ENCODE measurements at places on chromosomes 1 and 21. TPM values are rescaled to one million over a fixed set of nuclear protein-coding genes. Genes with fewer than 3 reads are reported as not detected.

DNA sequence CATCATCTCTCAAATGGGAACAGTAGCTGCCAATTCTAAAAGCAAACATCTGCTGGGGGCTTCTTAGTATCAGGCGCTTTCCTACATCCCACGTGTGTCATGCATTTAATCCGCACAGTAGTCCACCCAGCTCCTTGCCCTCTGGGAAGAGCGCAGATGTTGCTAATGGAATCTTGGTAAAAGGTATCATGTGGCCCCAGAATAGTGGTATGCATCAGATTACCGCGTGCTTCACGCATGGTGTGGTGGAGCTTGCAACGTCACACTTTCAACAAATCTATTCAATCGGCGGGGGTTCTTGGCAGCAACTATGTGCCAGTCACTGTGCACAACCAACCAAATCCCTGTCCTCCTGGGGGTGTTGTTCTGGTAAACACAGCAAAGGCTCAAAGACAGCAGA lies 141.0 kb downstream of the HIVEP3 start:
- no peaks in the 10 kb centered on the region for H3K27me3 ChIP-seq
- H3K4me1 ChIP-seq = no peaks in the 10 kb centered on the region
- no peak overlapping the region for H3K27ac ChIP-seq
- H3K36me3 ChIP-seq = no peaks in the 10 kb centered on the region
- DNase-seq = no peak

DNA sequence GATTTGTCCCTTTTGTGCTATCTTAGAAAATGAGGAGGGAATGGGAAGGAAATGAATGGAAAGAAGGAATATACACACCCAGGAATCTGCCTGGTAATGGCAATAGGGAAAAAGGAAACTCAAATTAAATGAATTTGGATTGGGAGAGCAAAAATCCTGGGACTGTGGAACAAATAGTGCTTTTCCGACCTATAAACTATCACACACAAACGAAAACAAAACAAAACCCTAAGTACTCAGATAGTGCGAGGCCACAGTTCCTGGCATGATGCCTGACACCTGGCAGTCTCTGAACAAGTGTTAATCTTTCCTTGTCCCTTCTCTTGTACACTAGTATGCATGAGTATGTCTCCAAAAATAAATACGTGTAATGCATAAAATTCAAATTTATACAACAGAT lies 319.8 kb upstream of the SPAG17 start:
- no peak for DNase-seq
- H3K4me3 ChIP-seq = no peak overlapping the region
- no peaks in the 10 kb centered on the region for H3K4me1 ChIP-seq

The CHI3L1 gene
- total RNA-seq = 6.2 TPM

DNA sequence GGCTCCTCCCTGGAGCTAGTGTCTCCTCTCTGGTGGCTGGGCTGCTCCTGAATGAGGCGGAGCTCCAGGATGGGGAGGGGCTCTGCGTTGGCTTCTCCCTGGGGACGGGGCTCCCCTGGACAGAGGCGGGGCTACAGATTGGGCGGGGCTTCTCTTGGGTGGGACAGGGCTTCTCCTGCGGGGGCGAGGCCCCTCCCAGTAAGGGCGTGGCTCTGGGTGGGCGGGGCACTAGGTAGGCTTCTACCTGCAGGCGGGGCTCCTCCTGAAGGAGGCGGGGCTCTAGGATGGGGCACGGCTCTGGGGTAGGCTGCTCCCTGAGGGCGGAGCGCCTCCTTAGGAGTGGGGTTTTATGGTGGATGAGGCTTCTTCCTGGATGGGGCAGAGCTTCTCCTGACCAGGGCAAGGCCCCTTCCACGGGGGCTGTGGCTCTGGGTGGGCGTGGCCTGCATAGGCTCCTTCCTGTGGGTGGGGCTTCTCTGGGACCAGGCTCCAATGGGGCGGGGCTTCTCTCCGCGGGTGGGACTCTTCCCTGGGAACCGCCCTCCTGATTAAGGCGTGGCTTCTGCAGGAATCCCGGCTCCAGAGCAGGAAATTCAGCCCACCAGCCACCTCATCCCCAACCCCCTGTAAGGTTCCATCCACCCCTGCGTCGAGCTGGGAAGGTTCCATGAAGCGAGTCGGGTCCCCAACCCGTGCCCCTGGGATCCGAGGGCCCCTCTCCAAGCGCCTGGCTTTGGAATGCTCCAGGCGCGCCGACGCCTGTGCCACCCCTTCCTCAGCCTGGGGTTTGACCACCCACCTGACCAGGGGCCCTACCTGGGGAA lies 22.7 kb upstream of the ARF1 start:
- no peak overlapping the region for H3K27ac ChIP-seq
- H3K36me3 ChIP-seq = no peaks in the 10 kb centered on the region
- no peak for DNase-seq
- H3K27me3 ChIP-seq = peaks cover 43% of the 10 kb centered on the region

The SPATA46 gene
- not detected for total RNA-seq

The LCE1B gene
- total RNA-seq = not detected

The S100A9 gene
- 175 TPM for total RNA-seq

DNA sequence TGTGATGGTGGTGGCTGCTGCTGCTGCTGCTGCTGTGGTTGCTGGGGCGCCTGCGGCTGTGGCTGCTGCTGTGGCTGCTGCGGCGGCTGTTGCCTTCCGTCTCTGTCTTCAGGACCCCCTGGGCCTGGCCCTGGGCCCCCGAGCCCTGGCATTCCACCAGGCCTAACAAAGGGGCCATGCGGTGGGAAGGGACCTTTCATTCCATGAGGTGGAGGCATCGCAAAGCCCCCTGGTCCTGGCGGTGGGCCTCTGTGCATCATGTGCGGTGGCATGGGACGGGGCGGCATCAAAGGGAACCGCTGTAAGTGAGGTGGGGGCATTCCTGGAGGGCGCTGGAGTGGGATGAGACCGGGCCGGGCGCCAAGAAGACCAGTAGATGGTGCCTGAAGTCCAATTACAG lies 12.4 kb downstream of the SOD1 start:
- H3K4me3 ChIP-seq = no peak overlapping the region
- no peaks in the 10 kb centered on the region for H3K27me3 ChIP-seq
- DNase-seq = no peak
- H3K4me1 ChIP-seq = no peaks in the 10 kb centered on the region

The ADAMTSL4 gene
- total RNA-seq = 133 TPM

DNA sequence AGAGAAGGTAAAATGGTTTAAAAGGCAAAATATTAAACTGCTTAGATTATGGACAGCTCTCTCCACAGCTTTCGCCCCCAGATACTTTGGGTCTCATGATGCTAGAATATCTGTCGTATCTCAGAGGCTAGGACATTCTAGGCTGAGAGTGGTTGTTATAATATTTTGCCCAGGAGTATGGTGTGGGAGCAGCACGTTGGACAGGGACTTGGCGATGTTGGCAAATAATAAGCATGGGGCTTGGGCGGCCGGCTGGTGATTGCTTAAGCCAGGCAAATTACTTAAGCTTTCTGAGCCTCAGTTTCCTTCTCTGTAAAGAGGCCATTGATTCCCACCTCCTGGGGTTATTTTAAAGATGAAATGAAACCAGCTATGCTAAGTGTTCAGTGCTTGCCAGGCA lies 133.2 kb downstream of the ROR1 start:
- no peak overlapping the region for H3K4me3 ChIP-seq
- H3K27me3 ChIP-seq = no peaks in the 10 kb centered on the region
- H3K27ac ChIP-seq = no peak overlapping the region
- no peak for DNase-seq
- H3K4me1 ChIP-seq = peaks cover 4% of the 10 kb centered on the region

The ACAP3 gene
- total RNA-seq = 46.7 TPM

The AMY1A gene
- 1.1 TPM for total RNA-seq

The PRKACB gene
- 13.3 TPM for total RNA-seq

The OR2L2 gene
- total RNA-seq = not detected

DNA sequence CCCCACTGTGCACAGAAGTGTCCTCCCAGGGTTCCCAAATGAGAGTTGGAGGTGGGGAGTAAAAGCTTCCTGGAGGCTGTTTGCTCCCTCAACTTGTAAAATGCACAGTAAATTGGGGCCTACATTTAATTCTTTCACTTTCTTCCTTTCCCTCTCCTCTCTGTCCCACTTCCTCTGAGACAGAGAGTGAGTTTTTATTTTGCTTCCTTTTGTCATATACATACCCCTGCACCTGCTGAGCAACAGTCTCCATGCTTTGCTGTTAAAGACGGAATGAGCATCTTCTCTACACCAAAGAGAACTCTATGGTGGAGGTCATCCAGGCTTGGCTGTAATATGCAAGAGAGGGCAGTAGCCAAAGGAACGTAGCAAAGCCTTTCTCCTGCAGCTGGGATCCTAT lies 79.3 kb upstream of the VAV3 start:
- no peaks in the 10 kb centered on the region for H3K27me3 ChIP-seq
- no peak for DNase-seq
- no peak overlapping the region for H3K4me3 ChIP-seq
- no peaks in the 10 kb centered on the region for H3K36me3 ChIP-seq

The ZBTB7B gene
- total RNA-seq = 15.2 TPM

The HES4 gene
- total RNA-seq = 19.6 TPM

The IFNAR1 gene
- total RNA-seq = 48.5 TPM

The HLX gene
- 35.9 TPM for total RNA-seq

The CFAP141 gene
- not detected for total RNA-seq

The CCDC190 gene
- total RNA-seq = not detected

GRCh38 chr1:212158912-212159796 lies 123.6 kb downstream of the DTL start:
- no peaks in the 10 kb centered on the region for H3K27me3 ChIP-seq
- H3K4me3 ChIP-seq = no peak overlapping the region
- DNase-seq = no peak
- no peaks in the 10 kb centered on the region for H3K4me1 ChIP-seq
- no peaks in the 10 kb centered on the region for H3K36me3 ChIP-seq

DNA sequence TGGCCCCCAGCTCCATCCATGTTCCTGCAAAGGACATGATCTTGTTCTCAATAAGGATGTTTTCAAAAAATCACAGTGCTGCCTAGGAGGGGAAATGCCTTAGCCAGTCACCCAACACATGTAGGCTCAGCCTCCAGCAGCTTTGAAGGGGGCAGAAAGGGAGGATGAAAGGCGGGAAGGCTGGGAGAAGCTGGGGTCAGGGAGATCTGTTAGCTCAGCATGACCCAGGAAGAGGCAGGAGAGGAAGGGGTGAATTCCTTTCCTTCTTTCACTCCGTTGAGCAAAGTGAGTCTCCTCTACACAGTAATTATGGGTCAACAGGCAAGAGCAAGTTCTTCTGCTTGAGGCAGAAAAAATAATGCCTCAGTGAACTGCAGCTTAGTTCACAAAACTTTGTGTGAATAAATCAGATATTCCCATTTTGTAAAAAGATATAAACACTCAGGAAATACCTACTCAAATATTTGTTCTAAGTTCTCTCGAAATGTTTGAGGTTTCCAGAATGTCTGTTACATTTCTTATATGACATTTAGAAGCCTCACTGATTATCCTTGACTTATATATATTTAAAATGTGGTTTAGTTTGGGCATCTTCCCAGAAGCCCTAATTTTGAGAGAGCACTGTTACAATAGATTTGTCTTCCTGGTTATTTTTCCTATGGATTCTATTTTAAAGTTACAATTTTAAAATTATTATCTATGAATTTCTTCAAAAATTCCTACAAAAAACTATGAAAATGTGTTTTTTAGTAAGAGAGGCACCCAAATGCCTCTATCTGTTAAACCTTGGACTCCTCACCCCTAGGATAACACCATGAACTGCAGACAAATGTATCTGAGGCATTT lies 116.8 kb downstream of the KCNJ6 start:
- H3K4me1 ChIP-seq = no peaks in the 10 kb centered on the region
- H3K27me3 ChIP-seq = no peaks in the 10 kb centered on the region
- no peak for DNase-seq
- H3K27ac ChIP-seq = no peak overlapping the region
- H3K4me3 ChIP-seq = no peak overlapping the region

Data from uterus (tissue), 4 donors.